ENCODE measurements at places on chromosomes 12 and 14.

DNA sequence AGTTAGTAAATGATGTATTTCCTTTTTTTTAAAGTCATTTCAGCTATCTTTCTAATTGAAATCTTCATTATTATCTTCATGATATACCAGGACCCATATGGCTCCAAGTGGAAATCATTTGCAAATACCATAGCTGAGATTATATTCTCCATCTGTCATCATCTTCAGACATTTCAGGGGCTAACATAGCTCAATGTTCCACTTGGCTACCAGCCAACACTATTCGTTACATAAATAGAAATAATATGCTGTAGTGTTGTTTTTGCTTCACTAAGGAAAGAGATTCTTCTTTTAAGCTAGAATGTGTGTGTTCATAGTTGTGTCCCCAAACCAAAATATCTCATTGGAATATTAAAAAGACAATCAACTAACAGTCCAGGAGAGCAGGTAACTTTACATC lies 225.1 kb downstream of the DIO2 start:
- no peak for DNase-seq

- no peak for DNase-seq
Measured at GRCh38 chr14:75274050-75274898, 4.4 kb upstream of the FOS start.

GRCh38 chr12:64440100-64440499 lies 11.8 kb upstream of the TBK1 start:
- DNase-seq = no peak

DNA sequence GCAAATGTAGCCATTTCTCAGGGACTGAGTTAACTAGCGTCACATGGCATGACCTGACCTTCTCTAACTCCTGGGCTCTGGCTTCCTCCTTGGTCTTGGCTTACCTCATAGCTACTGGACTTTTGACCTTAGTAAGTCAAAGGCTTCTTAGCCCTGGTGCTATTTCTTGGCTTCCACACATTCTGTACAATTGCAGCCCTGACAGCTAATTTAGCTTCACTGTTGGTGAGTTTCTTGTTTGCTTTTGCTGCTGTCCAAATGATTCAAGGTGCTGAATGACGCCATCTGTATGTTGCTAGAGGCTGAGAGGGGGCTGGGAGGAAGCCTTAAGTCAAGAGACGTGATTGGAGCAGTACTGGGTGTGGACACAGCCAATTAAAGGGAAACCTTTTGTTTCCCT lies 202.7 kb downstream of the PRKD1 start:
- DNase-seq = no peak

DNA sequence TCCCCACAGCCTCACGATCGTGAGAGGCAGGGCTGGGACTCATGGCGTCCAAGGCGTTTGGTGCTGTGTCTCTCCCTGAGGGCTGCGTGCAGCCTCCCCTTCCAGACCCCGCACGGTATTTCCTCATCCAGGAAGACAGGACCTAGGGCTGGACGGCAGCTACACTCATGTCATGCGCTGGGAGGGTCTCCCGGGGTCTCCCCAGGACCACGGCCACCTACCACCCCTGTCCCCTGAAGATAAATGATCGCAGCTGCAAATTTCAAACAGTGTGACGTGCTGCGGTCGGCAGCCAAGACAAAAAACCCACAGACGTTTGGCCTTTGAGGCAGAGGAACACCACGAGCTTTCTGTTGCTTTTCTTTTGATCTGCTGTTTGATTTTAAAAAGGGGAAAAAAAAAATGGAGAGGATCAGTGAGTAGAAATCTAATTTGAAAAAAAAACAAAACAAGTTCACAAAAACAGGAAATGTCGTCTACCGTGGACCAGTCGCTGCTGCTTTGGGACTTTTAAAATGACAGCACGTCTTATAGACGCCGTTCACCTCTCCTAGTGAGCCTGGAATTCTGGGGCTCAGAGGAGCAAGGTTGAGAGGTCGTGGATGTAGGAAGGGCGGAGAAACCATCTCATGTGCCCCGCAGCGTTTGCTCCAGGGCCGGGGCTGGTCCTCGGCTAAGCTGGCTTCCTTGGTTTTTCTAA lies 237.6 kb downstream of the SLC41A2 start:
- DNase-seq = peak; percentile 26

DNA sequence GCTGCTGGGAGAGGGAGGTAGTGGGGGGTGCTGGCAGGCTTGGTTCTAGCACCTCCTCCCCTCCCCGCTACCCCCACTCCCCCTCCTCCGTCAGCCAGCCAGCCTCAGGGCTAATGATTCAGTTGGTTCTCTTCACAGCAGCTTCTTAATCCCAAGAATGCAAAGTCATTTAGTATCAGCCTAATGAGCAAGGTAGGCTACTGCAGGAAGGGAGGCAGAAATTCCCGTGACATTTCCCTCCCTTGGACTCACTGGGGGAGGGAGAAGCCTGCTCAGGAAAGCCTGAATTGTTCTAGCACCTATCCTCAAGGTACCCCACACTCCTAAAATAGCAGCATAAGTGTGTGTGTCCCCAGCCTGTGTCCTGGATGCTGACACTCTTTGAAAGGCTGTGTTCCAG lies 29.8 kb downstream of the ITPK1 start:
- no peak for DNase-seq

- no peak for DNase-seq
Measured at GRCh38 chr12:79560225-79560889, 130.4 kb downstream of the PAWR start.

DNA sequence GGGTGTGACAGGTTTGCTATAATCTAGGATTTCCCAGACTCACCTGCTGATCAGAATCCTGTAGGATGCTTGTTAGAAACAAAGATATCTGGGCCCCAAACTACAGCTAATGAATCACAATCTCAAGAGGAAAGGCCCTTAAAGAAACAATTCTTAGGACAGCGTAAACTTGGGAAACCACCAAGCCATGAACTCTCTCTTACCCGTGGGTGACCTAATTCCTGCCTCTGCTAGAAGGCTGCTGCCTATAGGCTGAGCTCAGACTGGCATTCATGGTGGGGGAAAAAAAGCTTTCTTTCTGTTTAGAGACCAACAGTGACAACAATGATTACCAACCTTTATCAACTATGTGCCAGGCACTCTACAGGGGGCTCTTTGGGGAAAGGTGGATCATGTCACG lies 213.9 kb upstream of the FKBP4 start:
- DNase-seq = no peak

- DNase-seq = peak; percentile 26
Measured at GRCh38 chr12:38903596-38903995, 1.8 kb downstream of the CPNE8 start.

DNA sequence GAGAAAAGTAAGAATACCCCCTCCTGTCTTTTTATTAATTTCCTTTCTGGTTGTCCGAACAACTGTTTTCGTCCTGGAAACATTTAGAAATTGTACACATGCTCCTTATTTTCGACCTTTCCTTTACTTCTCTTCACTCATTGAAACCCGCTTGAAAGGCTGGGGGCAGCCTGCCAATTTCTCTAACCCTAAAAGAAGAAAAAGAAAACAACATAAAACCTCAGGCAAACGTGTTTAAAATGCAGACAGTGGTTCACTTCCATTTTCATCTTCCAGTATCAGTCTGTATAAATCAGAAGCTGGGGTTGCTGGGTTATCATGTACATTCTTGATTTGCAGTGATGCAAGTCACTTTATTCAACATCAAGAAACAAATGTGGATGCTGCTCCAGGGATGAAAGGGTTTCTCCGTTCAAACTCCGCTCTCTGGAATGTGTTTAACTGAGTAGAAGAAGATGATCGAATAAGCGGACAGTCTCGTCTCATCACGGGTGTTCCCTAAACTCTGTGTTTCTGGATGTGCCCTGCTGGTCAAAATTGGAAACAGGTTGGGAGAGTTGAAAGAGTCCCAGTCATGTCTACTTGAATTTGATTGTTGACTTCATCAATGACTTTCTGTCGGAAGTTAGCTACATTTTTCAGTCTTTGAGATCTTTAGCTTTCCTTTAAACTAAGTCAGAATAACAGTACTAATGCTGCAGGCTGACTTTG lies 1042.2 kb downstream of the BCL11B start:
- no peak for DNase-seq

GRCh38 chr14:85921241-85921640 lies 391.3 kb downstream of the FLRT2 start:
- no peak for DNase-seq

DNA sequence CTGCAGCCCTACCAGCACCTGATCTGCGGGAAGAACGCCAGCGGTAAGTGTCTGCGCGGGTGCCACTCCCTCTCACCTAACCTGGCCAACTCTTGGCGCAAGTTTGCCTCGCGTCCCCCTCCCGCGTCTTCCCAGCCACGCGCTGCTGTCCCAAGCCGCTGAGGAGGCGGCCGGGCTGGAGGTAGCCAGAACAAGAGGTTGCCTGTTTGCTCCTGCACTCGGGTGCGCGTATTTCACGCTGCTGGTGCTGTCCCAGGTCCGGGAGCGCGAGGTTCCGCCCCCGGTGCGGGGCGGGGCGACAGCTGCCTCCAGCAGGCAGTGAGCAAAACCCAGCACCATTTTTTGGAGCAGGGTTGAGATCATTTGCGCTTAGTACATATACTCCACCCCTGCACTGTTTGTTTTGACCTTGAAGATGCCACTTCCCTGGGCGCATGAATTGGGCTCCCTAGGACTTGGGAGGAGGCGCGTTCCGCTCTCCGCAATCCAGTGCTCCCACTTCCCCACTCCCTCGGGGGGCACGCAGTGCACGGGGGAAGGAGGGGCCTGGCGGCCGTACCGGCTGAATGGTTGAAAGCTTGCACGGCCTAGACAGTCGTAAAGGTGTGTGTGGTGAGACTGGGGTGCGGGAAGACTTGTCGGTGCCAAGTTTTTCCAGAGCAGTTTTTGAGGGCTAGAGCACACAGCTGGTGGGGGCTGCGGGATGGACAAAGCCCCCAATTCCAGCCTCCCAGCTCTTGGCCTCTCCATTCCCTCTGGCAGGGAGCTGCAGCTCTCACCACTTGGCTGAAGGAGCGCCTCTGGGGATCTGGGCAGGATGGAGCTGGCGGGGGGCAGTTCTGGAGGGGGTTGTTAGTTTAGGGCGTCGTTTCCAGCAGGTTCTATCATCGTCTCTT lies 226.9 kb upstream of the CRY1 start:
- no peak for DNase-seq

Measured in kidney capillary endothelial cell (primary cell).